Stimulated activated CD4-positive, alpha-beta T cell treated with anti-CD3 and anti-CD28 coated beads, Interleukin-2, amount 100 ng/mL, for 4 hours (primary cell): ENCODE measurements at places on chromosomes 12 and 14.
A peak's percentile ranks its signal among the peaks of the same experiment; 100 is the strongest.

GRCh38 chr12:49487605-49488004 lies 51.2 kb upstream of the KCNH3 start:
- no peak for DNase-seq

GRCh38 chr12:113634474-113634873 lies 162.8 kb upstream of the LHX5 start:
- no peak for DNase-seq

GRCh38 chr14:33352821-33353220 lies 414.1 kb downstream of the NPAS3 start:
- DNase-seq: no peak

DNA sequence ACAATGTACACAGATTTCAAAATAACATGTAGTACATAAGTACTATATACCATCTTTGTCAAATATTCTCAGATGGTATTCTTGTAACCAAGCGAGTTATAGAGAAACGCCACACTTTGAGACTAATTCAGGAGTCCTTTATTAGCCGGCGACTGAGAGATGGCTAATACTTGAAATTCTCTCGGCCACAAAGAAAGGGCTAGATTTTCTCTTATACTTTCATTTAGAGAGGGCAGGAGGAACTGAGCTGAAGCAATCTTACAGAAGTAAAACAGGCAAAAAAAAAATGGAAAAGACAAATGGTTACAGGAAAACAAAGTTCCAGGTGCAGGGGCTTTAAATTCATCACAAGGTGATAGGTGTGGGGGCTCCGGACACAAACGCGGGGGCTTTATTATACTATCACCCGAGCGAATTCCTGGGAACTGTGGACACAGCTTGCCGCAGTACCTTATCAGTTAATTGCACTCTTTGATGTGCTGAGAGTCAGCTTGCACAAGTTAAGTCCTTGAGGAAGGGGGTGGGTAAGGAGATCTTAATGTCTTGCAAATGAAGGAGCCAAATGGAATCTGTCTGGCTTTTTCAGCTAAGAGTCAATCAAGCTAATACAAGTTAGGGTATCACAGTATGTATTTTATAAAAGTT lies 382.3 kb downstream of the KCNH5 start:
- DNase-seq: no peak

GRCh38 chr14:31059152-31059924 lies 33.2 kb upstream of the STRN3 start:
- DNase-seq: no peak

GRCh38 chr12:42932936-42933335 lies 343.4 kb upstream of the PRICKLE1 start:
- DNase-seq: no peak

GRCh38 chr12:42585841-42586216 lies 3.7 kb downstream of the PRICKLE1 start:
- no peak for DNase-seq

DNA sequence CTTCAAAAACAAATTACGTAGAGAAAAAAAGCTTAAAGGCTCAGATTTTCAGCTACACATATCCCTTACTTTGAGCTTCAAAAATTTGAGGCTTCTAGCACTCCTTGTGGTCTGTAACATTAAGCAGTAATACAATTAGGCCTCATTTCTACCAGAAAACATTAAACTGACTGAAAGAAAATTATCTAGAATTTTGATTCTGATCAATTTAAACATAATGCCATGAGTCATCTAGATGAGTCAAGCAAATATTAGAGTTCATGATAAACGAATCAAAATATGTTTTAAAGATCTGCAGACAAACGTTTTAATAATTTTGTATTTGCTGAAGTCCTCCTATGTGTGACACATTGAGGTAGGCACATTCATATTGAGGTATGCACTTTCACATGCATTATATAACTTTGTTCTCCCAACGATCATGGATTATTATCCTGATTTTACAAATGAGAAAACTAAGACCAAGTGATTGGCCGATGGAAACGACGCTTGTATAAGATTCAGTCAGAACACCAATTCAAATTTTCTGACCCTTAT lies 4.3 kb downstream of the OSBPL8 start:
- no peak for DNase-seq

DNA sequence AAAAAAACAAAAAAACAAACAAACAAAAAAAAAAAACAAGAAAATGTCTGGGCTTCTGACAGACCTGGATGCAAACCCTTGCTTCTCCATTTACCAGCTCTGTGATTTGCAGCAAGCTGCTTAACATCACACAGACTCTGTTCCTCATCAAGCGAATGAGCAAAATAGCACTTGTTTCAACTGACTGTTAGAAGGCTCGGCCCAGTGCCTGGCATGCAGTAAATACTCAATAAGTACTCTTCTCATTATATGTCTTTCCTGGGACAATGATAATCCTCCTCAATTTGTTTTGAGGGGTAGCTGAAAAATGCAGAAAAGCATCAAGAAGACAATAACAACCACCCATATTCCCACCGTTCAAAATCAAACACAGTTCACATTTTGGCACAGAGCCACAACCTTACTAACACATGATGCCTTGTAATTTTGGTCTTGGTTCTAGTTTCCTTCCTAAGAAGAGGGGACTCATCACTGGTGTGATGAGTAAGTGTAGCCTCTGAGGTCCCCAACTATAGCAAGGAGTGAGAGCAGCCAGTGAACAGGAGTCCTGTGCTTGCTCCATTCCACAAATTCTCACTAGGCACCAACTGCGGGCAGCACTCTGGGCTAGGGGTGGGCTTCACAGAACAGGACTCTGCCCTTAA lies 60.4 kb downstream of the TTC7B start:
- no peak for DNase-seq

- no peak for DNase-seq
Observed at GRCh38 chr12:65152596-65152995, 16.8 kb upstream of the LEMD3 start.

GRCh38 chr14:95229749-95230148 lies 72.4 kb upstream of the DICER1 start:
- DNase-seq: no peak

- no peak for DNase-seq
Observed at GRCh38 chr12:28089338-28089737, 100.9 kb upstream of the CCDC91 start.

DNA sequence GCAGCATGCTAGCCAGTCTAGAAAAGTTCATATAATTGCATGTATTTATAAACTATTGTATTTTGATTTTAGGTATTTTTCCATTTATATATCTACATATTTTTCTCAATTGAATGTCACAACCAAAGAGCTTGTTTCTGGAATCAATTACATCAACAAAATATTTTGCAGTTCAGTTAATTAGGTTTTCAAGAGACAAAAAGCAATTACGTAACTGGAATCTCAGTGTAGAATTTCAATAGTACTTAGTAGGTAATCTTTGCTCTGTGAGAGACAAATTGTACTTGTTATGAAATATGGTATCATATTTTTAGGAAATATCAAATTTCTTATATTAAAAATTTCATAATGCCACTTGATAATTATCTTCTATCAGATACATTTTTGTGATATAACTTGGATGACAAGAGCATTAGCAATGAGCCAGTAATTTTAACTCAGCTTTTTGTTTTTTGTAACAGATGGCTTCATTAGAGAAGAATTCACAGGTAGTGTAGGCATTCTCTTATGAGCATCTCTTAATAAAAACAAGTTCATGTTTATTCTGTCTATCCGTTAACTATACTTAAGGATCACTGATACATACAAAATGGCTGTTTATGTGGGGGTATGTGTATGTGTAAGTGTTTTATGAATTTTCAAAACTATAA lies 774.7 kb downstream of the C12orf50 start:
- no peak for DNase-seq

DNA sequence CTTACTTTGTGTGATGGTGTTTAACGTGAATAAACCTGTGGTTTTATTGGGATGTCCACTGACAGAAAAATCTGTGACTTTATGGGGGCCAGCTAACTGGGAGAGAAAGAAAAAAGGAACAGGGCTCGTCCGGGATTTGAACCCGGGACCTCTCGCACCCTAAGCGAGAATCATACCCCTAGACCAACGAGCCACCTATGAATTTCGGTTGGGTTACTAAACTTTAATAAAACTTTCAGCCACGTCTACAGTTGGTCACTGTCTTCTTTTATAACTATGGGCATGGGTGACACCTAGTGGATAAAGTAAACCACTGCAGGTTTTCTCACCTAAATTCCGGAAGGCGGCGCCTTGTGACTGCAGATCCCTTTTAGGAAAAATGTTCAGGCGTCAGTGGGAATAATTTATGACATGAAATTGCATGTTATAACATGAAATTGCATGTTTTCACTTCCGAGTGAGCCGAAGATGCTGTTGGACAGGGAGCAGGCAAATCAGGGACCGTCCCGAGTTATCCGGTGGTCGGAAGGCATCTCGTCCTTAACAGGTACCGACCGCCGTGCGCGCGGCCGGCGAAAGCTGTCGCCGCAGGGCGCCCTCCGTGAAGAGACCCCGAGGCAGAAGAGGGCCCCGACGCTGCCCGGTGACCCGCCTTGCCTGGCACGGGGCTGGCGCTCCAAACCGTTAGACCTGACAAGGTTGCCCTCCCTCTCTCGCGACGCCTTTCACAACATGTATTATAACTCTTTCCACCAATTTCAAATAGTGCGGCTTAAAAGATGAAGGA lies 18.2 kb upstream of the RNASE12 start:
- DNase-seq: peak; percentile 38

DNA sequence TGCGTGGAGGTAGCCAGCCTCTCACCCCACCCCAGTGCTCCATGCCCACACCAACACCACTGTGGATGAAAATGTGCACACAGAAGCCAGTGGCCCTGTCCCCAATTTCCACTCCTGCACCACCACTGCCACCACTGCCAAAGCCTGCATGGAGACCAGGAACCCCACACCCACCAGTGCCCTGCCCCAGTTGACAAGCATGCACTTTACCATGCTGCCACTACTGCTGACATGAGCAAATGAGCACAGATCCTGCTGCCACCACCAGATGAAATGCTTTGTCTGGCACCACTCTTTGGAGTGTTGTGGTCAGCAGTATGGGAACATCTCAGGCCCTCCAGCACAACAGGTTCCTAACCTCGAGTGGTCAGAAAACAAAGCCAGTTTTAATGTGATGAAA lies 104.1 kb downstream of the ATXN7L3B start:
- no peak for DNase-seq

DNA sequence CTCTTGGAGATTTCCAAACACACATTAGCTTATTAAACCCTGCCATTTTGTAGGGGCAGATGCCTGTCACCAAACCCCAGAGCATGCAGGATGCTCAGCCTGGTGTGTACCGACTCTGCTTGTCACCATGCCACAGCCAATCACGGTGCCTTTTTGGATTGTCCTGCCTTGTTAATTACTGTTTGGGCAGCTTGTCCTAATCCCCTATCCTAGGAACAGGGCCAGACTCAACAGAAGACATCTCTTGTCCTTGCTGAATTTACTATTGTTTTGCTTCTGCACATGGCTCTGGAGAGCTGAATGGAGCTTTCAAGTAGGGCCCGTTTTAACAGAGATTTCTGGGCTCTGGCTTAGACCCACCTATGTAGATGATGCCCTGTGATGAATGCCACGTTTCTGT lies 388.5 kb downstream of the AACS start:
- no peak for DNase-seq

- no peak for DNase-seq
Observed at GRCh38 chr12:102876883-102877282, 40.2 kb downstream of the PAH start.

DNA sequence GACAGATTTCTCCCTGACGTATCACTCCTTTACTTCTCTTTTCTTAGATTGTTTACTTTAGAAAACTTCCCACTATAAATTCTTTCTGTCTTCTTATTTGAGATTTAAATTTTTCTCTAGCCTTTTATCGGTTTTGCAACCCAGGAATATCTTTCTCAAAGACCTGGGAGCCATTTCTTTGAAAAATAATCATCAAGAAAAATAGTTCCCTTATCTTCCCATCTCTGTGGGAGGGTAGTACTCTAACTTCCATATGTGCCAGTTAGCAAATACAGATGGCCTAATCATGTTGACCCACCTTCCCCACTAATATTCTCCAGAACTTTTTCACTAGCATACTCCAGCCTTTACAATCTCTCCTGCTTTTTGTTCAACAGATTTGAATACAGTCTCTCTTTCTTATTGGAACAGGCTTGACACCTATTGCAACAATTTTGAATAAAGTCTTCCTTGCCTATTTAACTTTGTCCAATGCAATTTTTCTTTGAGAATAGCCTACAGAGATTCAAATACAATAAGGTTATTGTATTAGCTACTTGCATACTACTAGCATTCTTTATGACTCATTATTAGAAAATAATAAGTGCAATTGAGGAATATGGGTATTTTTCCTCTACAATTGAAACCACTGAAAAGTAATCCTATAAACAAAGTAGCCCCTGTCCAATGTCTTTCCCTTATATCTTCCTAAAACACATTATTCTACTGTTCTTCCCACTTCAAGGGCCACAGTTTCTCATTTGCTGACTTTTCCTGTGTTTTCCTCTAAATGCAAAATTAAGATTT lies 27.4 kb upstream of the KLRB1 start:
- DNase-seq: no peak

DNA sequence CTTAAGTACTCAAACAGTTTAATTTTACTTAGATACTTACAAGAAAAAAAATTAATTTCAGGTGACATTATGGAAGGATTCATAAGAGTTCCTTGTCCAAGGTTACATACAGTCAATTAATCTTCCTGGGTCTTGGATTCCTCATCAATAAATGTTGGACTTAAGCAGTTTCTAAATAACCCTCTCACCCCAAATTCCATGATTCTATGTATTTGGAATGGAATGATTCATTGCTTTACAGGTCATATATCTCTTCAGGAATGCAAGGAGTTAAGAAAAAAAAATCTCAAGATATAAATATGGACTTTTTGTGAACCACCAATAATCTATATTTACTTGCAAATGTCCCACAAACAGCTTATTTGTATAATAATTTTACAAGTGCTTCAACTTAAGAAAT lies 84.2 kb upstream of the BMP4 start:
- no peak for DNase-seq

GRCh38 chr12:24363177-24363754 lies 413.8 kb upstream of the SOX5 start:
- DNase-seq: no peak

DNA sequence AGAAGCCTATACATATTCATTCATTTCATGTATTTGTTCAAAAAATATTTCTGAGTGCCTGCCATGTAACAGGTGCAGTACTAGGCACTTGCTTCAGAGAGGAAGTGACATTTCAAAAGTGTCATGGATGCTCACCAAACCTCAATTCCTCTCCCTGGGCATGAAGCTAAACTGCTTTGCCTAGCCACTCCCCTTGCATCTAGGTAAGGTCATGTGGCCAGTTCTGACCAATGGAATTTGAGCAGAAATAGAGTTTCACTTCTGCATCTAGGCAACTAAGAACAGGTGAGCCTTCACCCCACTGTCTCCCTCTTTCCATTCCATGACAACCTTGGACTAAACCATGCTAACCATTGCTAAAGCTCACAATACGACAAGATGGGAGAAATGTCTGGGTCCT lies 27.6 kb downstream of the TC2N start:
- DNase-seq: no peak

- DNase-seq: no peak
Observed at GRCh38 chr12:109652233-109652976, 61.2 kb upstream of the FAM222A start.
